ENCODE measurements at places on chromosomes 5 and 9.

- DNase-seq = no peak
Measured at GRCh38 chr5:96714450-96714849, 52.3 kb downstream of the CAST start.

DNA sequence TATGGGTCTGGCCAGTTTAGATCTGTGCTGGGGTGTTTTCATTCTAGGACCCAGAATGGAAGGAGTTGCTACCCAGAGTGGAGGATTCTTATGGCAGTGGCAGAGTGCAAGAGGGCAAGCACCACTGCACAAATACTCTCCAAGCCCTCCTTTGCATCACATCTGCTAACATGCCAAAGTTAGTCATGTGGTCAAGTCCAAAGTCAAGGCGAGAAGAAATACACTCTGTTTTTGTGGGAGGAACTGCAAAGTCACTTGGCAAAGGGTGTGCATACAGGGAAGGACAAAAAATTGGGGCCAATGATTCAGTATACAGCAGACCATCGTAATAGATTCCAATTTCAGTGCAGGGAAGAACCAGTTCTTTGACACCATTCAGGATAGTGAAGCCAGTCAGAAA, 43.9 kb upstream of the HMGCS1 start:
- no peak for DNase-seq

GRCh38 chr5:122078116-122079110, at the start of gene LOX:
Gene LOX, minus strand, starts transcription at chr5:122078259. Its CDS starts 274 bp downstream, at chr5:122077985.
- no peak for DNase-seq

DNA sequence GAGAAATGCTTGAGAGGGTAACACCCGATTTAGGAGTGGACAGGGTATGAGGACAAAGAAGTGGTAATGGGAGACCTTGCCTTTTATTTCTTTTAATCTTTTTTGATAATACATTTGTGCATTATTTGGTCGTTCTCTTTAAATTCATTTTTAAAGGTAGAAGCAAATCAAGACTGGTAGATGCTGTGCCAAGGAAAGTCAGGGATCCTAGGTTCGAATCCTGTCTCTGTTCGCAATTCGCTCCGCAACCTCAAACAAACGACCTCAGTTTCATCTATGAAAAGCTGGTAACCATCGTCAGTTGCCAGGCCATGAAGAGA, 353 bp upstream of the TMED9 start:
- DNase-seq = no peak

GRCh38 chr5:132000241-132000490, 11.3 kb downstream of the ACSL6 start:
- no peak for DNase-seq

DNA sequence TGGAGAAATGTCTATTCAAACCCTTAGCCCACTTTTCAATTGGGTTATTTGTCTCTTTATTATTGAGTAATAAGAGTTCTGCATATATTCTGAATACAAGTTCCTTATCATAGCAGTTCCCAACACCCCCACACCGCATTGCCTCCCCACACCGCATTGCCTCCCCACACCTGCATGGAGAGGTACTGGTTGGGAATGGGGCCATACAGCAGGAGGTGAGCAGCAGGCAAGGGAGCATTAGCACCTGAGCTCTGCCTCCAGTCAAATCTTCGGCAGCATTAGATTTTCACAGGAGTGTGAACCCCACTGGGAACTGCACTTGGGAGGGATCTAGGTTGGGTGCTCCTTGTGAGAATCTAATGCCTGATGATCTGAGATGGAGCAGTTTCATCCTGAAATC, 10.6 kb upstream of the SAP30L start:
- DNase-seq = no peak

GRCh38 chr9:3948826-3949556, 350.9 kb downstream of the GLIS3 start:
- no peak for DNase-seq

GRCh38 chr5:111432883-111433536, 79.3 kb downstream of the STARD4 start:
- DNase-seq = no peak

- DNase-seq = no peak
Measured at GRCh38 chr5:1665803-1666202, 133.8 kb downstream of the MRPL36 start.

- DNase-seq = no peak
Measured at GRCh38 chr5:81247441-81247972, 14.4 kb downstream of the CKMT2 start.
